ENCODE measurements at places on chromosomes 1 and 21. TPM values are rescaled to one million over a fixed set of nuclear protein-coding genes. Genes with fewer than 3 reads are reported as not detected.

Gene C21orf91
- 32.9 TPM for total RNA-seq

DNA sequence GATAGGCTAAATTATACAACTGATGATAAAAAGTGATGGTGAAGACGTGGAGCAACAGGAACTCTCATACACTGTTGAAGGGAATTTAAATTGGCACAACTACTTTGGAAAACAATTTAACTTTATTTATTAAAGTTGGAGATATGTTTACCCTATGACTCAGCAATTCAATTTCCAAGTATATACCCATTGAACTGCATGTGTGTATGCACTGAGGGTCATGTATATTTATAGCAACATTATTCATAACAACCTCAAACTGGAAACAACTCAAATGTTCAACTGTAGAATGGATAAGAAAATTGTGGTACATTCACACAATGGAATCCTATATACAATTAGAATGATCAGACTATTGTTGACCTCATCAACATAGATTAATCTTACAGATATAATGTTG, 16.5 kb upstream of the BCAS2 start:
- no peak for DNase-seq
- peaks cover 13% of the 10 kb centered on the region for H3K36me3 ChIP-seq
- H3K4me1 ChIP-seq: no peaks in the 10 kb centered on the region
- H3K4me3 ChIP-seq: no peak overlapping the region
- no peak overlapping the region for H3K27ac ChIP-seq
- H3K27me3 ChIP-seq: no peaks in the 10 kb centered on the region

DNA sequence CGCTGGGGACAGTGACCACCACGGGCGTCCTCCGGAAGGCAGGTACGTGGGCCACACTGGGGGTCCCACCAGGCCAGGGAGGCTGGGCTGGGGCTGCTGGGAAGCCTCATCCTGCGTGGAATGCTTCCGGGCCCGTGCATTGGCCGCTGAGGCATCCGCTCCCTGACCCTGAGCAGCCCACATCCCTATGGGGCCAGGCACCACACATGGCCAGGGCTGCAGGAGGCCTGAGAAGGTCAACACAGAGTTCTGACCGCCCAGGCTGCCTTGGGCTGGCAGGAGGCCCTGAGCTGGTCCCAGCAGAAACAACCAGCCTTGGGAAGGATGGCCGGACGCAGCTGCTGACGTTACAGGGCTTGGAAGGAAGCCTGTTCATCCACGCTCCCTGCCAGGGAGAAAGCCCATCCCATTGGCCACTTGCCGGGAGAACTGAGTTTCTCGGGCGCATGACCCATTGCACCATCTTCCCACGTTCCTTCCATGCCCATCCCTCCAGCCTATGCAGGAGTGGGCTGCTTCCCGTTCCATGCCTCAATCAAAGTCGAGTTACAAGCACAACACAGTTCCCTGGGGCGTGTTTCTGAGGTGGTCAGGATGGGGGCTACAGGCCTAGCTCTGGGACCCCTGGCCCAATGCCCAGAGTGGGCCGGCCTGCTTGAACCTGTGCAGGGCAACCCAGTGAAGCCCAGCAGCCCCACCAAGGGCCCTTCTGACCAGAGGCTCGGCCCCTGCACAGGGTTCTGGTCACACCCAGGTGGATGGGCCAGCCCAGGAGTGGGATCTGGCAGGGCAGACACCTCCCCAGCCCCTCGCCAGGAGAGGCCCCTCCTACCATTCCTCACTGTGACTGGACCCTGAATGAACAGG, 31.7 kb downstream of the TRIM11 start:
- H3K36me3 ChIP-seq: no peaks in the 10 kb centered on the region
- H3K27me3 ChIP-seq: peaks cover 8% of the 10 kb centered on the region
- DNase-seq: no peak
- H3K4me1 ChIP-seq: peaks cover 2% of the 10 kb centered on the region
- H3K4me3 ChIP-seq: no peak overlapping the region

Gene OLIG1
- total RNA-seq: 0.38 TPM

Gene C1QC
- total RNA-seq: not detected

DNA sequence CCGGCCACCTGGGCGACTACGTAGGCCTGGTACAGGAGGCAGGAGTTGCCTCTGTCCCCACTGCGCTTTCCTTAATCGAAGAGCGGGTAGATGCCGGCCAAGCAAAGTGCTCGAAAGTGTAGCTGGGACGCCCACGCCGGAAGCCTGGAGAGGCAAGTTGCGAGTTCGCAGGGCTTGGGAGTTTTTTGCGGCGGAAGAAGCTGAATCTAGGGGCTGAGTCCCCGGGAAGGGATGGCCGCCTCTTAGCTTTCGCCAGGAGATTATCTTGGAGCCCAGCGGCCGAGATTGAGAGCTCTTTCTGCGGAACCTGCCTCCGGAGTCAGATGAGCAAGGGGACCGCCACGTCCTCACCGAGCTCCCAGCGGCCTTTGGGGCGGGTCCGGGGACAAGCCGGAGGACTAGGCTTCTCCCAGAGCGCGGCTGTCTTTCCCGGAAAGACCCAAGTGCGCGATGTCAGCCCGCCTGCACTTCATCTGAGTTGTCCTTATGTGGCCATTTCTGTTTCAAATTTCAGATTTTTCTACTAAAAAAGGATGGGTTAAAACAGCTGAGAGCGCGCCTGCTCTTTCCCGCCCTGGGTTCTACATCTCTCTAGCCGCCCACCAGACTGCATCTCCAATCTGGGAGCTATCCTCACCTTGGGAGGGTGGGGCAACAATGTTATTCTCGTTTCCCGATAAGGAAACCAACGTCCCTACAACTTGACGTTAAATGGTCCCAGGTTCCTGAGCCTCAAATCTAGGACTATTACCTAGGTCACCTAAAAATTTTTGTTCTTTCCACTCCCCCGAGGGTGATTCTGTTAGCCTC, 12.4 kb upstream of the TBX15 start:
- peaks cover 4% of the 10 kb centered on the region for H3K4me1 ChIP-seq
- peak overlapping the region; percentile 7 for H3K4me3 ChIP-seq
- no peak overlapping the region for H3K27ac ChIP-seq

Gene GBP4
- not detected for total RNA-seq

- peaks cover 10% of the 10 kb centered on the region for H3K4me1 ChIP-seq
- no peak for DNase-seq
- peaks cover 5% of the 10 kb centered on the region for H3K36me3 ChIP-seq
- peak overlapping the region; percentile 86 for H3K27ac ChIP-seq
Observed at GRCh38 chr1:71081697-71082080, 854 bp upstream of the ZRANB2 start.

DNA sequence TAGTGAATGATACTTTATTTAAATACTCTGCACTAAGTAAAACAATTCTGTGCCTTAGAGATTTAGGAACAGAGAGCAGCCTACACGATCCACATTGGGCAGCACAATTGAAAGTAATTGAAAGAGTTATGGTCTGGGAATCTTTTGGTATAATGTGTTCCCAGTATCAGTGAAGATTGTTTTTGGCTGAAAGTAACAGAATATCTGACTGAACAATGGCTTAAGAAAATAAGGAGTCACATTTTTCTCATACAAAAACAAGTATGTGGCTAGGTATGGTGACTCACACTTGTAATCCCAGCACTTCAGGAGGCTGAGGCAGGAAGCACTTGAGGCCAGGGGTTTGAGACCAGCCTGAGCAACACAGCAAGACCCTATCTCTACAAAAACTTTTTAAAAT, 306.2 kb downstream of the NFIA start:
- H3K36me3 ChIP-seq: no peaks in the 10 kb centered on the region
- H3K4me1 ChIP-seq: peaks cover 20% of the 10 kb centered on the region
- no peak for DNase-seq
- no peak overlapping the region for H3K27ac ChIP-seq

GRCh38 chr1:245014247-245015029, 140.3 kb upstream of the KIF26B start:
- H3K36me3 ChIP-seq: peaks cover 6% of the 10 kb centered on the region
- H3K4me3 ChIP-seq: no peak overlapping the region
- no peaks in the 10 kb centered on the region for H3K27me3 ChIP-seq
- peaks cover 12% of the 10 kb centered on the region for H3K4me1 ChIP-seq

- no peaks in the 10 kb centered on the region for H3K27me3 ChIP-seq
- H3K4me3 ChIP-seq: no peak overlapping the region
- DNase-seq: no peak
- H3K36me3 ChIP-seq: peaks cover 9% of the 10 kb centered on the region
Observed at GRCh38 chr1:246609632-246610031, 43.4 kb downstream of the CNST start.

GRCh38 chr1:72662918-72663317, 380.6 kb upstream of the NEGR1 start:
- DNase-seq: no peak
- no peaks in the 10 kb centered on the region for H3K27me3 ChIP-seq
- H3K36me3 ChIP-seq: no peaks in the 10 kb centered on the region
- H3K4me1 ChIP-seq: no peaks in the 10 kb centered on the region

GRCh38 chr1:116062201-116062600, 49.0 kb upstream of the MAB21L3 start:
- peaks cover 5% of the 10 kb centered on the region for H3K36me3 ChIP-seq
- H3K27ac ChIP-seq: no peak overlapping the region

DNA sequence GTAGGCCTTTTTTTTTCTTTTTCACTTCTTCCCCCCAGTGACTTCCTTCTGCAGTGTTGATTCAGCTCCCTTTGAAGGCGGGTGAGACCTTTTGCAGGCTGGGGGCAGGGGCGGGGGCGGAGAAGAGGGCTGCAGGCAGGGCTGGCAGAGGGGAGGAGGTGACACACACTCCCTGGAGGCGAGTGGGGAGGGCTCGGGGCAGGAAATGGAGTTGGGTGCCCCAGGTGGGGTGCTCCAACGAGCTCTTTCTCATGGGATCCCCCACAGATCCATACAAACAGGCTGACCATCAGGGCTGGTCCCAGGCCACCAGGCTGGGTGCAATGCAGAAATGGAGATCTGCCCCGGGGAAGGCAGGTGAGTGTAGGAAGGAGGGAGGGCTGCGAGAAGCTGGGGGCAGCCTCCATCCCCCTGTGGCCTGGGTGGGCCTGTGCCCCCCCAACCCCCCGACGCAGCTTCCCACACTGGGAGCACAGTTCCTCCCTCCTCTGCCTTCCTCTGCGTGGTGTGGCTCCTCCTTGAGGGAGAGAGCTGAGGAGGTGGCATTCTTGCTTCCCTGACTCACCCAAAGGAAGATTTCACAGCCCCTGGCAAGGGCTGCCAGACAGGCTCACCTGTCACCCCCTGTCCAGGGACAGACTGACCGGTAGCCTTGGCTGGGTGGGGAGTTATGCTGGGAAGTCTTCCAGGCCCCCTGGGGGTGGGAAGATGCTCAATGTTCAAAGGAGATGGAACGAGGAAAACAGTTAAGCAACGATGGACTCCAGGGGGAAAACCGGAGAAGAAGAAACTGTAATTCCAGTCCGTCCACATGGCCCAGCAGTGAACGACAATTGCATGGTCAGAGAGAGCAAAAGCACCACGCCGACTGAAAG, 7.1 kb upstream of the ITGB2 start:
- H3K27me3 ChIP-seq: peaks cover 72% of the 10 kb centered on the region
- H3K4me1 ChIP-seq: peaks cover 10% of the 10 kb centered on the region
- no peak for DNase-seq
- H3K36me3 ChIP-seq: no peaks in the 10 kb centered on the region
- no peak overlapping the region for H3K4me3 ChIP-seq

Gene KIF2C
- total RNA-seq: 26.6 TPM

Gene HSD3B1
- not detected for total RNA-seq

GRCh38 chr21:44549525-44550211, 1.6 kb downstream of the KRTAP10-2 start:
- peaks cover 16% of the 10 kb centered on the region for H3K4me1 ChIP-seq
- H3K27ac ChIP-seq: peak overlapping the region; percentile 80
- peak; percentile 7 for DNase-seq
- H3K27me3 ChIP-seq: peaks cover 7% of the 10 kb centered on the region
- H3K36me3 ChIP-seq: peaks cover 4% of the 10 kb centered on the region

Gene SEMA4A
- total RNA-seq: 3.7 TPM

Gene TTC24
- total RNA-seq: not detected

DNA sequence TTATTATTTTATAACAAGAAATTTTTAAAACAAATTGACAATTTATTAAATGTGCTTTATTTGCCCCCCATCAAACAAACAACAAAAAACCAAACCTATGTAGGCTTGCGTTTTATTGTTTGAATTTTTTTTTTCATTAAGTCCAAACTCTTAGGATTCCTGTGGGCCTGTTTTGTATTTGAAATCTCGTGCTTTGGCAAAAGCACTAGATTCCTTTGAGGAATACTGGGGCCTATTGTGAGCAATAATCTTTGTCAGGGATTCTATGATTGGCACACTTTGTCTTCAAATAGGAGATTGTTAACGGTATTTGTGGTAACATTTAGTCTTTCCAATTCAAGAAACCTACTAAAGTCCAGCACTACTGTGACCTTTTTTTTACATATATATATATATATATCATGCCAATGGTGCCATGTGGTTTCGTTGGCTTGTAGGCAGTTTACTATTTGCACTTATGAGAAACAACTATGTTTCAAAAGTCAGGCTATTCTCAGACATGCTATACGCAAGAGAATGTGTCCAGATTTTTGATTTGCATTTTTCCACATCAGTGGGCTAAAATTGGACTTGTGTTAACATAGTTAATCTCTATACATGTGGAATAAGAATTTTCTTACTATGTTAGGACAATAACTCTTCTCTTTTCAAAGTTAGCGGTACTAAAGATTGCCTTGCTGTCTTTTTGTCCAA, 70.4 kb upstream of the GREM2 start:
- no peaks in the 10 kb centered on the region for H3K36me3 ChIP-seq
- no peak overlapping the region for H3K27ac ChIP-seq
- peaks cover 8% of the 10 kb centered on the region for H3K27me3 ChIP-seq
- DNase-seq: no peak
